ENCODE measurements at places on chromosomes 5 and 9. TPM values are rescaled to one million over a fixed set of nuclear protein-coding genes. Genes with fewer than 3 reads are reported as not detected.

DNA sequence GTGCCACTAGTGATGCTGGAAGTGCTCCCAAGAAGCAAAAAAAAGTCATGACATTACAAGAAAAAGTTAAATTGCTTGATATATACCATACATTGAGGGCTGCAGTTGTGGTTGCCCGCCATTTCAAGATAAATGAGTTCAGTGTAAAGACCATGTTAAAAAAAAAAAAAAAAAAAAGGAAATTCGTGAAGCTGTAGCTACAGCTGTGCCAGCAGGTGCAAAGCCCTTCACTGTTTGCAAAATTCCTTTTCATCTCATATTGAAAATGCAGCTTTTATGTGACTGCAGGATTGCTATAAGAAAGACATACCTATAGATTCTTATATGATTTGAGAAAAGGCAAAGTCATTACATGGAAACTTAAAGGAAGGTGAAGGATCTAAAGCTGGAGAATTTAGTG, 179.6 kb upstream of the POU5F2 start:
- no peak for DNase-seq

GRCh38 chr5:34538026-34538672, 118.0 kb upstream of the RAI14 start:
- no peak for DNase-seq

Gene TICAM2
- total RNA-seq, result 0.68 TPM

Gene TEX48
- total RNA-seq, result 11.5 TPM

GRCh38 chr5:141326088-141326854, 4.0 kb upstream of the PCDHGA1 start:
- peak; percentile 88 for DNase-seq

- no peak for DNase-seq
These were observed 2.7 kb downstream of the CEL start for GRCh38 chr9:133064241-133065069.

GRCh38 chr9:92234514-92234913, 59.0 kb downstream of the IARS1 start:
- no peak for DNase-seq

DNA sequence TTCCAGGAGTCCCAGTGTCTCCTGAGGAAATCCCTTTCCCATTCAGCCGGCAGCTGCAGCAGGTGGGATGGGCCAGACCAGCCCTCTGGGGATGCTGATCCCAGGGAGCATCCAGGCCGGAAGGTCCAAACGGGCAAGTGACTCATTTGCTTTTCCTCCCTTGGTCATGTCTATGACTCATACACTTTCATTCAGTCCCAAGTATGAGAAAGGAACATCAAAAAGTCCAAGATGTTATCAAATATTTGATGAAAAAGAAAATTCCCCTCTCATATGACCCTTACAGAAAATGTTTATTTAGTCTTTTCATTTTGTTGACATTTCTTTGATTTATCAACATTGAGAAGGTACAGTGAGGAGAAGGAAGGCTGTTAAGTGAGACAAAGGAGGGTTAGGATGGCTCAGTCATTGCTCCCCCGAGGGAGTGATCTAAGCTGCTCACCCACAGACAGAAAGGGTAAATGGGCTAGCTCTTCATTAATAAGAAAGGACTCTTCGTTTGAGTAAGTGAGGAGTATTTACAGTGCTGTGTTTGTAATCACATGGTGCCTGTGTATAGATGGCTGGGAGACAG, 117.6 kb upstream of the ANKRD55 start:
- no peak for DNase-seq
